ENCODE measurements at places on chromosomes 11 and 22.
A peak's percentile ranks its signal among the peaks of the same experiment; 100 is the strongest.

- DNase-seq, result no peak
Measured at GRCh38 chr22:17916226-17916889, 108.0 kb downstream of the MICAL3 start.

DNA sequence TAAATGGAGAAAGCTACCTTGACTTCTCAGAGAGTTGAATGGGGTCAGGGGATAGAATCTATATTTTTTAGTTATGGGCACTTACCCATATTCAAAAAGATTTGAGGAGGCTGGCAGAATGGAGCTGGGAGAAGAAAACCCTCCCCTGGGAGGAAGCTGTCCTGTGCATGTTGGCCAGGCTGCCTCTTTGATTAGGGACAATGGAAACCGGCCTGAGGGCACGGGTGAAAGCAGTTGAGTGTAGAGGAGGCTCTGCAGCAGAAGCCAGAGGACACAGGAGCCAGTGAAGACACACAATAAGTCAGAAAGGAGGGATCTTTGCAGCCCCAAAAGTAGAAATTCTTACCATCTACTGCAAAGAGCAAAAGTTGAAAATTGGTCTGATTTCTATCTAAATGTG is 66.6 kb upstream of the B3GAT1 start:
- DNase-seq, result no peak

DNA sequence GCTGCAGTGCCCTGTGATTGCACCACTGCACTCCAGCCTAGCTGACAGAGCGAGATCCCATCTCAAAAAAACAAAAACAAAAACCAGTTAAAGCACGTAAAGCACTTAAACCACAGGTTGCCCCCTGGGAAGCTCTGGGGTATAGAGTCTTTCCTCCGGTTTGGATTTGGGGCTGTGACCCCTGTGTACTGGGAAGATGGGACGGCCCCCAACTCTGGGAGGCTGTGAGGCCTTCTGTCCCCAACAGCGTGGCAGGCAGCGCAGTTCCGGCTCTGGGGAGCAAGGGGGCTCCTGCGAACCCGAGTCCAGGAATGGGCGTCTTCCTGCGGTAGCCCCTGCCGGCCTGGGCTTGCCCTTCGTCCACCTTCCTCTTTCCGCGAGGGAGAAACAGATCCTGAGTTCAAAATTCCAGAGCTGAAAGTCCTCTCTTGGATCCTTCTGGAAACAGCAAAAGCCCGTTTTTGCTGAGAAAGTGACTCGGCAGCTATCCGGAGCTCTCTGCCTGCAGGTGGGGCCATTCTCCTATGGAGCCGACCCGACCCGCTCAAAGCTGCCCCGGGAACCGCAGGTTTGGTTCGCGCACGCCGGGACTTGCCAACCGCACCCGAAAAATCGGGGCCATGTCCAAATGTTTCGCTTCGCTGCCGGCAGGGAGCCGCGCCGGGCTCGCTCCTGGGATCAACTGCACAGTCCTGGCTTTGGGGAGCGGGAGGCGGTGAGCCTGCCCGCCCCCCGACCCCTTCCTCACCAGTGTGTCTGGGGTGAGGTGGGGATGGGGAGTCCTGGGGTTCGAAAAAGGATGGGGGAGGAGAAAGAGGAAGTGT is 36.3 kb upstream of the POLA2 start:
- DNase-seq, result peak; percentile 50

- DNase-seq, result peak; percentile 49
Measured at GRCh38 chr11:102322560-102322959, 5.3 kb downstream of the BIRC3 start.

DNA sequence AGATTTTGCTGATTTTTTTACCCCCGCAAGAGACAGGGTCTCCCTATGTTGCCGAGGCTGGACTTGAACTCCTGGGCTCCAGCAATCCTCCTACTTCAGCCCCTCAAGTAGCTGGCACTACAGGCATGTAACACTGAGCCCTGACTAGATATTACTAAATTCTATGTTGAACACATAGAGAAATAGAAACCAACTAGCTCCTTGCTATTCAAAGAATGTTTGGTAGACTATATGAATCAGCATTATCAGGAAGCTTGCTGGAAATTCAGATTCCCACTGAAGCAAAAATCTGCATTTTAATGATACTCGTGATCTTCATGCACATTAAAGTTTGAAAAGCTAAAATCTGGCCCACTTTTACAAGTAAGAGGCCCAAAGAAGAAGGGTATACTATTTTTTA is 11.9 kb downstream of the TMEM41B start:
- no peak for DNase-seq

GRCh38 chr11:17135916-17136683 is 58.6 kb upstream of the RPS13 start:
- no peak for DNase-seq

DNA sequence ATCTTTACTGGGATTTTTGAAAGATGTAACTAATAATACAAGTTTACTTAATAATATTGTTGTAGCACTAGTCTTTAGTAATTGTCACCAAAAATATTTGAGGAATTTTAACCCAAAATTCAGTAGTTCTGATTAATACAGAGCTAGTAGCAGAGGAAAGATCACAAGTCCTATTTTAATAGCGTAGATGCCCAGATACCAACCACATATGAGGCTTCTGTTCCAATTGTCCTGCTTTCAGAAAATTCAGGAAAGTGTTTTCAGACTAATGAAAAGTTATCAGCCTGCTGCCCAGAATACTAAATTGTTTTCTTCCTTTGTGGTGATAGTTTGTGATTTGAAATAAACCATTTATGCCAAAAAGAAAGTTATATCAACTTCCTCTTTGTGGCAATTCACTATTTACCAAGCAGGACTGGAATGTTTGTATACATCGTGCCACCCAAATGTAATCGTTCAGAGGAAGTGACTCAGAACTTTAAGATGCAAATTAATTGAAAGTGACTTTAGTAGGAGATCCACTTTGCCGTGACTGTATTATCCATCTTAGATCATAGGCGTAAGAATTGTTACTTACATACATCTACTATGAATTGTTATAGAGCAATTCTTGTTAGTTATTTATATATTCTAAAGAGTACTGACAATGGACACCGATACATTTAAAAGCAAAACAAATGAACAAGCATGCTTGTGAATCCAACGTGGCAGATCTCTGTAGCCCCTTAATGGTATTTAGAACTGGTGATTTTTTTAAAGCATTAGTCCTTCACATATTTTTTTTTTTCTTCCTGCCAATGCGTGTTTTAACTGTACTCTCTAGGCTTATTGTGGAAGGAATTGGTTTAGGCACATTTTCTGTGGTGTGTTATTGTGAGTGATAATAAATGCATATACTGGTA is 231.0 kb downstream of the DDX10 start:
- no peak for DNase-seq

GRCh38 chr11:32821517-32821916 is 8.2 kb upstream of the PRRG4 start:
- DNase-seq, result no peak

DNA sequence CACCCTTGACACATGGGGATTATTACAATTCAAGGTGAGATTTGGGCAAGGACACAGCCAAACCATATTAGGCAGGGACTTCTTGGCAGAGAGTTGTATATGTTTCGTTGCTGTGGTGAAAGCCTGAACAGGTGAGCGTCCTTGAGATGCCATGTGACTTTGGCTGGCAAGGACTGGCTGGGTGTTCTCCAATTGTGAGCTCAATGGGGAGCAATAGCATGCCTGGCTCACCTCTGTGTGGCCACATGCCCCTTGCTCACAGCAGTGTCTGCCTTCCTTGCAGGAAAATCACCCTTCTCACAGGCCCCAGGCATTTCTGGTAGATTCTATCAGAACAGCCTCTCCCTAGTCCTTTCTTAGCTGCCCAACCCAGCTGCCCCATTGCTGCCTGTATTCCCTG is 105.5 kb downstream of the PARVA start:
- DNase-seq, result no peak

DNA sequence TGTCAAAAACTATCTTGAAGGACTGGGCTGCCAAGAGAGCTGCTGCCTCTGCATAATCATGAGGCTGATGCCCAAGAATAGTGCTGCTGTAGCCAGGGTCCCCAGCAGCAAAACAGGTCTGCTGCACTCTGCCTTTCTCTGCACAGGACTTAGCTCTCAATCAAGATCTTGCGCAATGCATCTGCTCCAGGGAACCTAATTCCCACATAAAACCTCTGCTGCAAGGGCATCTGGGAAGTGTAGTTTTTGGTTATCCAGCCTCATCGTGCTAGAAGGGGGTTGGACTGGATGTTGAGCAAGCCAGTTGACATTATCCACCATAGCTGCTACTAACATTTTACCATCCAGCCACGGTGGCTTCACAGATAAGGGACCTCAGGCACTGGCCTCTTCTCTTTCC is 192.7 kb downstream of the C11orf91 start:
- no peak for DNase-seq

DNA sequence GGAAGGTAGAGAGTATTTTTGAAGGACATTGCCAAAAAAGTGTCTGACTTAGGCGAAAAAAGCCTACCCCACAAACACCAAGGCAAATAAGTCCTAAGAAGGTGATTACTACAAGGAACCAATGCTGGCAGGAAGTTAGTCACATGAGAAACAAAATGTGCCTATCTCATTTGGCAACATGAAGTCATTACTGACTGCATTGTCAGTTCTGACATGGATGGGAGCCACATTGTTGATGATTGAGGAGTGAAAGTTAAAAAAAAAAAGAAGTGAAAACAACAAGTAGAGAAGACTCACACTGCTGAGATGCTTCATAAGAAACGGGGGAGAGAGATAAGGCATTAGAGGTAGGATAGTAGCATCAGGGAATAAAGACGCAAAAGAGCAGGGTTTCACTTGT is 141.5 kb upstream of the FAT3 start:
- no peak for DNase-seq

GRCh38 chr22:29877620-29878019 is 5.4 kb upstream of the MTMR3 start:
- DNase-seq, result no peak

DNA sequence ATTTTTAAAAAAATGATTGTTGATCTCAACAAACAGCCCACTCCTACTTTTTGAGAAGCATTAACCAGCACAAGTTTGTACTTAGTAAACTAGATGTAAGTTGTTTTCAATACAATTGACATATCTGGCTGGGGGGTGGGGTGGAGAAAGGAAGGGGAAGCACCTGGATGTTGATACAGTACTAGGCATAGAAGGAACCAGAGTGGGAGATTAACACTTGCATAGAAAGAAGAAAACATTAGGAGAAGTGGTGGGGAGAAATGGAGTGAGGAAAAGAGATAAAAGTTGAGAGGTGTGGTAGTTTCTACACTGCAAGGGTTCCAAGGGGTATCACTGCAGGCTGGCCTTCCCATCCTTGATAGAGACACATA is 10.6 kb upstream of the GAB2 start:
- DNase-seq, result no peak

GRCh38 chr22:30368420-30368819 is 11.6 kb downstream of the CCDC157 start:
- DNase-seq, result no peak

GRCh38 chr22:39101226-39101625 is 4.2 kb downstream of the APOBEC3H start:
- DNase-seq, result no peak

DNA sequence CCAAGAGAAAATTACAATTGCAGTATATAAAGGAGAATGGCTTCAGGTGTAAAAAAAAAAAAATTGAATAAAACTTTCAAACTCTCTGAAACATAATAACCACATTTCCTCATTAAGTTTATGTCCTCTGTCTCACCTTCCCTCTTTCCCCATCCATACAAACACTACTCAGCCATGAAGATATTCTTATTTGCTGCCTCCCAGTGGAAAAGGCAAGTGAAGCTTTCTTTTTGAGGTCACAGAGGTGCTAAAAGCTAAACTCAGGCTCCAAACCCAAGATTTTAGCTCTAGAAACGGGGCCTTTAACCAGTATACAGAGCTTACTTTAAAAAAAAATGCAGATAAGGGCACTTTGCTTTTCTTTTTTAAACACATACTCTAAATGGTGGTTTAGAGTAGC is 1568.5 kb downstream of the FAM181B start:
- DNase-seq, result no peak

GRCh38 chr22:19497245-19497644 is 17.5 kb downstream of the CDC45 start:
- DNase-seq, result no peak

DNA sequence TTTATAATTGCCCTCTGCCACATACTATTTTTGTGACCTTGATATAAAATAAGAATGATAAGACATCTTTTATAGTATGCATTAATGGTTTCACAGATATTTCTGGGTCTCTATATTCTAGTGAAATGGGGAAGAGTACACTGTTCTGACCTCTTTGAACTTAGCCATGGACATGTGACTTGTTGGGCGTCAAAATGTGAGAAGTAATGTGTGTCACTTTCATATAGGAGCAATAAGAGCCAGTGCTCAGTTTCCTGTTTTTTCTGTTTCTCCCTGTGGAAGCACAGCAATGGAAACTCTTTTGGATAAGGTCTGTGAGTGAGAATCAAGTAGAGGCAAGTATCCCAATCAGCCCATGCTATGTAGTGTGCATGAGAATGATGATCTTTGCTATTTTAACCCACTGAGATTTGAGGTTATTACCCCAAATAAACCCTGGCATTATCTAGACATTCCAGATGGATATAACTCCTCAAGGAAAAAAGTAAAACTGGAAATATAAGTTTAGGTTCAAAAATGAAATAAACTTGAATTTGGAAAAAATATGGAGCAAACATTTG is 60.7 kb downstream of the RAB38 start:
- no peak for DNase-seq

- DNase-seq, result no peak
Measured at GRCh38 chr22:48083502-48083901, 1321.1 kb downstream of the TBC1D22A start.

DNA sequence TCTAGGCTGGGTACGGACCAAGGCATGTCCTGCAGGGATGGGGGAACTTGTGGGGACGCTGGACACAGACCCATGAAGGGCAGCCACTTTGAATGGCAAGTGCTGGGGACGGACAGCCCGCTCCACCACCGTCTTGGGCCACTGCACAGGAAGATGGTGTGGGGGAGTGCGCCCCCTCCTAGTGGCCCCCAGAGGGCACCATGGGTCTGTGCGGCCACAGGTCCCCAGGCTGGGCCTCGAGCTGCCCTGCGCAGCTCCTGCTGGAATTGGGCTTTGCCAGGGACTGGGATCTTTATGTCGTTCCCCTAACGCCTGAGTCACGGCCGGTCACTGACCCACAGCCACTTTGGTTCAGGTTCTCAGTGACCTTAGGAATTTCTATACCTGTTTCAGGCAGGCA is 44.4 kb downstream of the NAT10 start:
- DNase-seq, result no peak

DNA sequence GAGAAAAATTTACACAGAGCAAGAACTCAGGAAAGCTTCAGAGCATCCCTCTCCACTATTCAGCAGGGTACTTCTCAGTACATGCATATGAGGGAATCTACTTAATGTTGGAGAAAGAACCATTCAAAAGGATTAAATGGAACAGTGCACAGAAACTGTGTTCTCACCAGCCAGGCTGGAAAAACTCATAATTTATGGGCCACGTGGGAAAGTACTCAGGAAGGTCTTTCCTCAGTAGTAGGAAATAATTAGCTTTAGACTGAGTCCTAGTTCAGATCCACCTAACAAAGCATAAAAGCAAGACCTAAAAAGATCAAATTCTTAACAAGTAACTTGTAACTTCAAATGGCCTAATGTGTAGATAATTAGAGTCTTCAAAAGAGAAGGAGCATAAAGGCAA is 134.0 kb downstream of the FAM76B start:
- DNase-seq, result no peak

Measured in CD4-positive, alpha-beta T cell treated with Interleukin-2 at 100 ng/mL for 4 hours (primary cell).